Spinal cord (tissue), 10 donors: ENCODE measurements at places on chromosomes 5 and 9.

DNA sequence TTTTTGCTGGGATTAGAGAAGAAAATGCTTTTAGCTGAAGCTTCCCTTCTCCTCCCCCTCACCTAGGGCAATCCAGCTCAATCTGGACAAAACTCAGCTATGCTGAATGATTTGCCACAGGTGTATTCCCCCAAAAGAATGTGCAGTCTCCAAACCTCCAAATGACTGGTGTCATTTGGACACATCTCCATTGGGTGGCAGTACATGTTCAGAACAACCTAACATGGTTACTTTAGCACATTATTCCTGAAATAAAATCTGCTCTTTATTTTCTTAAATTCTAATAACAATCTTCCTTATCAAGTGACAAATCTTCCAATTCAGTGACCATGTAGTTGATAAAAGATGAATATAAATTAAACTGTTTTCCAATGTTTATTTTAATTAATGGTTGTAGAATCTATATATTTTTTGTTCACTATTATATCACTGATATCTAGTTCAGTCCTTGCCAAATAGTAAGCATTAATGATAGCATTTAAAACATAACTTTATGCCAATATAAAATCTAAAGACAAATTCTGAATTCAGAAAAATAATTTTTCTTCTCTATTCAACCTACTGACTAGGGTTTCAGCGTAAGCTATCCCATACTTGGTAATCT, 61.3 kb upstream of the MOCS2 start:
- DNase-seq: peak; percentile 83

DNA sequence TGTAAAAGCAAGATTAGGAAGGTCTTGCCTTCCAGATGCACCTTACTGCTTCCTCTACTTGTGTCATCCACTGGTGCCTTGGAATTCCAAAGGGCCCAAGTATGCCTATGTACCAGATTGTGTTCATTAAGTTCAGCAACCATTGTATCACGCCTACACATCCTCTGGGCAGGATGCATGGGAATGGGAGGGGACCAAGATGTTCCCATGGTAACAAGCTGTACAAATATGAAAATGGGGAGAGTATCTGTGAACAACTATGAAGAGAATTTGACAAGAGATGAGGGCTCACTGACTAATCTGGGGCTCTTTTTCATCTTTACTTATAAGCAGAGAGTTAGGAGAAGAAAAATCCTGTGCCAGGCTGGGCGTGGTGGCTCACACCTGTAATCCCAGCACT, 137.8 kb upstream of the MAP1B start:
- no peak for DNase-seq

- DNase-seq: no peak
Observed at GRCh38 chr9:23554686-23555085, 271.4 kb downstream of the ELAVL2 start.

DNA sequence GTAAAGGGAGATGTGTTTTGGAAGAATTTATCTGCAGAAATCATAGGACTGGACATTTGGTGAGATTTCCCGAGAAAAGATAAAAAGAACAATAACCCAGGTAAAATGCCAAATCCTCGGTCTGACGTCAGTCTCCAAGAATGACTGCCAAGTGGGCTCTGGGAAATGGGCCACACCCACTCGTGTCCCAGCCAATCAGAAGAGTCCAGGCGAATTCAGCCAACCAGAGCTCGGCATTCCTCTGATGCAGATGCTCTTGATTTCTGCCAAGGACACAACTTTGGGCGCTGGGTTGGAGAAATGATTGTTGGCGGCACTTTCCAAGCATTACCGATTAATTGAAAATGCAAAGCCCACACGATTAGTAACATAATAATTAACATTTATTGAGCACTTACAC, 73.3 kb downstream of the FGF18 start:
- DNase-seq: no peak

DNA sequence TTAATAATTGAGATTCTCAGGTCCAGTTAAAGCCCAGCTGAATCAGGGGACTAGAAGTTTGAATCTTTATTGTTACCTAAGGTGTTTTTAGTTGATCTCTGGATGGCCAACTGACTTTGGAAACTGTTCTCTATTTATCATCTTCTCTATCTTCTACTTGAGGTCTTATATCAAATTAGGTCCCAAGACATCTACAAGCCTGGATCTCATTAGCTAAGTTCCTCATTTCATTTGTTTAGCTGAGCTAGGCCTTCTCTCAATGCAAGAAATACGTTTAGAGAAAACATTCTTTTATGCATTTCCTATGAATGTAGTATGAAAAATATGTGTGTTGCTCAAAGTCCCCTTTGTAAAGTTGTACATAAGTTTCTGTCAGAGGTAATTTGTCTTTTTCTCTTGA, 196.6 kb downstream of the PTTG1 start:
- DNase-seq: no peak

GRCh38 chr9:99244344-99245260, 22.5 kb downstream of the SEC61B start:
- no peak for DNase-seq

DNA sequence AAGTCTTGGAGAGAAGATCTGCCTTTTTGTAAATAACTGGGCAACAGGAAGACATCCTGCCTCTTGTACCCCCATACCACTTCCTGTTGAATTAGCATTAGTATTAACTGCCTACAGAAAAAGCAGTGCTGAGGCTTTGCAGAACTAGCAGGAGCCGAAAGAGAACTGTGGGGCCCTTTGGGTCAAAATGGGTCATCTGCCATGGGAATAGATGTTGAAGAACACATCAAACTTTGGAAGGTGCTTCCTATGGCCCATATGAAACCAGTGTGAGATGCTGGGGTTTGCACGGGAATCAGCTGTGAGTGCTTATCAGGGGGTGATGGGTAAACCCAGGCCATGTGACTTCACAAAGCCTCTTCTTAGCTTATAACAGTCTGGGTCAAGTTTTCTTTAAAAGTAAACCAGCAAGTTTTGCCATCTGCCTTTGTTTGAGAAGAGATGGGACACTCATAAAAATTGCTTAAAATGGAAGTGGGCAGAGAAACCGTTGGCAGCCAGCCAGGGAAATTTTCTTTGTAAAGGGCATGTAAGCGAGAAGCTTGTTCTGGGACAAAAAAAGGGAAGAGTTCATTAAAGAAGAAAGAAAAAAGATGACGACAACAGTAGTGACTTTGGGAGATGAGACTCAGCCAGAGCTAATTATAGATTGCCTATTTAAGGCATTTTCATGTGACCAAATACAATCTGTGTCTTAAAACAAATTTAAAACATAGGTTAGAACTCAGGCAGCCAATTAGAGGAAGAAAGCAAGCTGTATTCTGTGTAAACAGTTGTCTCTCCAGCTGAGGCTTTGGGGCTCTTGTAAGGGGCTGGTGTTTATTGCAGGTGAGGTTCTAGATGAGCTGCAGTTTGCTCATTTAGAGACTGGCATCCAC, 4.4 kb downstream of the SLC25A25 start:
- peak; percentile 86 for DNase-seq

- DNase-seq: no peak
Observed at GRCh38 chr5:126984632-126985031, 45.7 kb downstream of the MARCHF3 start.

DNA sequence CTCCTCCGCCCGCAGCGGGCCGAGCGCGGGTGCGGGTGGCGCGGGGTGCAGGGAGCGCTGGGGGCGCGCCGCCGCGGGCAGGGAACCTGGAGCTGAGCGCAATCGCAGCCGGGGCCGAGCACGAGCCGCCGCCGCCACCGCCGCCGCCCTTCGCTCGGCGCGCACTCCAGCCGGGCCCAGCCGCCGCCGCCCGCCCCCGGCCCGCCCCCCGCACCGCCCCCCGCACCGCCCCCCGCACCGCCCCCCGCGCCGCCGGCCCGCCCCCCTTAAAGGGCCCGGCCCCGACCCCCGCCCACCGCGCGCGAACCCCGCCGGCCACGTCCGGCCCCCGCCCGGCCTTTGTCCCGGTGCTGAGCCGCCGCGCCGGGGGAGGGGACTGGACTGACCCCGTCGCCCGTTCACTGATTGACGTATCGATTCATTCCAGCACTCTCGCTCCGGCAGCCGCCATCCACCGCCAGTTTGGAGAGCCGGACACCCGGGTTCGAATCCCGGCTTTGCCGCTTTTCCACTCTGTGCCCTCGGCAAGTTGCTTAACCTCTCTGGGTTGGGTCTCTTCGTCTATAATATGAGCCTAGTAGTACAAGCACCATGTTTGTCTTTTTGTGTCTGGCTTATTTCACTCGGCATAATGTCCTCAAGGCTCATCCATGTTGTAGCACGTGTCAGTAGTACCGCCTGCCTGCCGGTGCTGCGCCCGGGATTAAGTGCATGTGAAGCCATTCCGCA, at the start of gene SH3PXD2B:
SH3PXD2B (minus strand) TSS at position 168 of the 729 bp plus-strand sequence. CDS start 173 bp downstream, outside the sequence.
- DNase-seq: no peak

DNA sequence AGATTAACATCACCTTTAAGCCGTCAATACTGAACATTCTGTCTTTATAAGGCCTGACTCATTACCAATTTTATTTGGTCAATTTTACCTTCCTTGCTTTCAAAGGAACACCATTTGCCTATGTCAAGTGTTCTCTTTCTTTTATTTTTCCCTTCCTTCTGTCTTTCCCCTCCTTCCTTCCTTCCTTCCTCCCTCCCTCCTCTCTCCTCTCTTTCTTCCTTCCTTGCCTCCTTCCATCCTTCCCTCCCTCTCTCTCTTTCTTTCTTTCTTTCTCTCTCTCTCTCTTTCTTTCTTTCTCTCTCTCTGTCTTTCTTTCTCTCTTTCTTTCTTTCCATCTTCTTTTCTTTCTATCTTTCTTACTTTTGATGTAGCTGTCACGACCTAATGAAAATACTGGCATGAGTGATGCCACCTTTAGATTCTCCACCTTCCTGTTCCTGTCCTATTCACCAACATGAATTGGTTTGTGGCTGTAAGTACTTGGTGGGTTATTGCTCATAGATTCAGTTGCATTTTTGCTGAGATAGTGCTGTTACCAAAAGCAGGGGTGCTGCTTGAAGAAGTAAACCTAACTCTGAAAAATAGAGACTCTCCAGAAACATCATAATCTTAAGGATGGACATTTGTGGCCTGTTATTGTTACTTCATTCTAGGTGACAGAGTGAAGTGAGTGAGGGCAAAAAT, 33.8 kb downstream of the DOCK8 start:
- DNase-seq: no peak

GRCh38 chr9:136093995-136094881, 851 bp downstream of the NACC2 start:
- no peak for DNase-seq

GRCh38 chr9:31604531-31604930, 779.9 kb upstream of the ACO1 start:
- DNase-seq: no peak

DNA sequence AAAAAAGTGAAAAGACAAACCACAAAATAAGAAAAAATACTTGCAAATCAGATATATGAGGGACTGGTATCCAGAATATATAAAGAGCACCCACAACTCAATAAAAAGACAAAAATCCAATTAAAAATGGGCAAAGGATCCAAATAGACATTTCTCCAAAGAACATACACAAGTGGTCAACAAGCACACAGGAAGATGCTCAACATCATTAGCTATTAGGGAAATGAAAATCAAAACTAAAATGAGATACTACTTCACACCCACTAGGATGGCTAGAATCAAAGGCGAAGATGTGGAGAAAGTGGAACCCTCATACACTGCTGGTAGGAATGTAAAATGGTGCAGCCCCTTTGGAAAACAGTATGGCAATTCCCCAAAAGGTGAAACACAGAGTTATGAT, 21.1 kb upstream of the DPM2 start:
- DNase-seq: no peak

GRCh38 chr5:89498699-89499098, 615.7 kb upstream of the MEF2C start:
- no peak for DNase-seq

- DNase-seq: no peak
Observed at GRCh38 chr9:88821746-88822106, 169.5 kb upstream of the S1PR3 start.

DNA sequence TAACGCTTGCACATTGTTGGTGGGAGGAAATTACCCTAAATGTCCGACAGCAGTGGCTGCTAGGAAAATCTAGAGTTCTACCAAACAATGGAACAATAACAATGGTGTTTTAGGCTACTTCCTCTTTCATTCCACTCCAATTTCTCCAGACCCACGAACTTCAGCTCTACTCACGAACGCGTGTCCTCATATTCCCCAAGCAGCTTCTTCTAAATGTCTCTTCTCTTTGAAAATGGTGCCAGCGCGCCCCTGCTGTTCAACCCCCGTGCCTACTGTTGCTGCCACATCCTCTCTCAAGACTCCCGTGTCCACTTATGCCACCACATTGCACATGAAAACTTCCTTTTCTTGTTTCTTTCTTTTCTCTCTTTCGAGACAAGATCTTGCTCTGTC, 25.6 kb downstream of the OR2V2 start:
- DNase-seq: no peak

- no peak for DNase-seq
Observed at GRCh38 chr5:79050498-79050897, 19.0 kb downstream of the DMGDH start.

GRCh38 chr5:133552925-133553525, 59.3 kb downstream of the FSTL4 start:
- DNase-seq: no peak

GRCh38 chr5:168950241-168950951, 350.5 kb downstream of the SLIT3 start:
- DNase-seq: no peak

- DNase-seq: no peak
Observed at GRCh38 chr9:127776924-127777289, 1.6 kb downstream of the SH2D3C start.

DNA sequence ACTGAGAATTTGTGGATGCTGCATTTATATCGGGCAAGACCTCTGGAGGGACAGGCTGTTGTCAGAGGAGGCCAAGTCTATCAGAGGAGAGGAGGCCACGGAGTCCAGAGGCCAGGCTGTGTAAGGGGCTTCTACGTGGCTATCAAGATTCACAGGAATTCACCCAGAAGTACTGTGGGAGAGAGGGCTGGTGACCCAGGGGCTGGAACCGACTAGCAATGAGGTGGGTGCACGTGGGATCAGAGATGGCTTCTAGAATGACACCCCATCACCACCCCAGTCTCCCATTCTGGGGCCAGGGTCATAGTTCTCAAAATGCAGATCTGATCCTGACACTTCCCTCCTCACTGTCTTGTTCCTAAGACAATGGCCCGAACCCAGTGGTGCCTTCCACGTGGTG, 61.2 kb upstream of the PHYKPL start:
- DNase-seq: no peak

GRCh38 chr9:99680191-99680590, 141.5 kb upstream of the NR4A3 start:
- no peak for DNase-seq

DNA sequence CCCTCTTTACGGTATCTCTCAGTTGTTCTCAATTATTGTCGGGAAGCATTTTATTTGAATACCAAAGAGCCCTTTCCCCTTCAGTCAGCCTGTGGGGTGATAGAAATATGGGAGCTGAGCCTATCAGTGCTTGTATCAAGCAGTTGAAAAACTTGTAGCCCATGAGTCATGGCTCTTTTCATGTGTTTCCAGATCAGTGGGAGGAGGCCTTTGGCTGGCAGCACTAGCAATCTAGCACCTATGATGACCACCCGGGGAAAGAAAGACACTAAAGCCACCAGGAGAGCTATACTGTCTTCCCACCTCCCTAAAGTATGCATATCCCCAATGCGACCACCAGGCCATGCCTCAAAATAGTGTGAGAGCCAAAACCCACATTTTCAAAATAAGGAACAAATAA, 696.9 kb upstream of the C9orf72 start:
- no peak for DNase-seq
